PC-3 (cell line): ENCODE measurements at places on chromosomes 4 and X.

DNA sequence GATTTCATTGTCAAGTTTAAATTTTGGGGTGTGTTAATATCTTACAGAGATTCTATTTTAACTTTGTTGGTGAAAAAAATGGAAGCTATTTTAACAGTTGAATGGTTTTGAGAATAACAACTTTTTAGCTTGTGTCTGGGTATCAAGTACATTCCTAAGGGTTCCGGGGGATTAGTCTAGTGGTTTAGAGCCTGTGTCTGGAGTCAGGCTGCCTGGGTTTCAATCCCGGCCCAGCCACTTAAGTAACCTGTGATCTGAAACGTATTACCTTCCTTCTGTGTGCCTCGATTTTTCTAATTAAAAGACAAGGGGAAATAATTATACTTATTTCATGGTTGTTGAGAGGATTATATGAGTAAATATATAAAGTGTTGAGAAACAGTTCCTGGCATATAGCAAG, 288.6 kb upstream of the NR3C2 start:
- DNase-seq = no peak

DNA sequence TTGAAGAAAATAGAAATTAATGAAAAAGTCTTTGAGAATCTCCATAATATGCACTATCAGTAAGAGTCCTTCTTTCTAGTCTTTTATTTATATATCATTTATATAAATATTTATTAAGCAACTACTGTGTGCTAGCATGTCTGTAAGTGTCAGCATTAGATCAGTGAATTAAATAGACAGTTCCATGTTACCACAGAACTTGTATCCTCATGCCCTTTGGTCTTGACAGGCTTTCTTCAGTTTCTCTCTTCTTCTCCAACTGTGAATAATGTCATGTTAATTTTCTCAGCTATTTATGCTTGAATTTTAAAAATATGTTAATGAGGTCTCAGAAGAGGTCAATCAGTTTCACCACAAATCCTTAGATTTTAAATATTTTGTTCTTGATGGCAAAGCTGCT, 389.6 kb upstream of the TRAM1L1 start:
- DNase-seq = no peak

DNA sequence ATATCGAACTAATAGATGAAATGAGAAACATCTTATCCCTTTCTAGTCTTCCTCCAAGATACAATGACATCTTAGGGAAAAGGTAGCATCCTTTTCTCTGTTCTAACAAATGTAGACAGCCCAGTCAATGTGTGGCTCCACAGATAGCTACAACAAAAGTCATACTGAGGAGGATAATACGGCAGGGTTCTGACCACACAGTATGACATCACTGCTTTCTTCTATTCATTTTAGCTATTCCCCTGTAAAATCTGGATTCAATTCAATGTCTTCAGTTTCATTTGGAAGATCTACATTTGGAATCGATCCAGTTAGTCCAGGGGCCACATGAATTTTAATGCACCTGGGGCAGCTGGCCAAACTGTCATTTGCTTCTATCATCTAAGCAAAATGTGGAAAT, 51.4 kb downstream of the ENOX2 start:
- no peak for DNase-seq

DNA sequence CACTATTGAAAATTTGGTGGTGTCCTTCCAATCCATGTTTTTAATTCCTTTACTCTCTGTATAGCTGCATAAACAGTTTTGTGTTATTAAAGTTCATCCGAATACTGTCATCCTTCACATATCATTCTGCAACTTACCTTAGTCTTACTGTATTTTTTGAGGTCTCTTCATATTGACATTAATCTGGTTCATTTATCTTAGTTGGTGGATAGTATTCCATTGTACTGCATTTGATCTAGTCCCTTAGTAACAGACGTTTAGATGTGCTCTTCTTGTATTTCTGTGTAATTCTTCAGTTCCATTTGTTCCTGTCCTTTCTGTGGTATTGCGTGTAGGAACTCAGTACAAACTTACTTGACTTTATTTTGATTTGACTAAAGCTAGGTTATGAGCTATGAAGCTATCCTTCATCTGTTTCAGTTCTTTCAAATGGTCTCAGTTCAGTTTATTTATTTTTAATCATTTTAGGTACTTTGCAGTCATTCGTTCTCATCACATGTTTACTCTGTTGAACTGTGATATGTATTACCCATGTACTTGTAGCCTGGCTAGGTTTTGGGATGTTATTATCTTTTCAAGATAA, 41.3 kb downstream of the RAPGEF2 start:
- no peak for DNase-seq

DNA sequence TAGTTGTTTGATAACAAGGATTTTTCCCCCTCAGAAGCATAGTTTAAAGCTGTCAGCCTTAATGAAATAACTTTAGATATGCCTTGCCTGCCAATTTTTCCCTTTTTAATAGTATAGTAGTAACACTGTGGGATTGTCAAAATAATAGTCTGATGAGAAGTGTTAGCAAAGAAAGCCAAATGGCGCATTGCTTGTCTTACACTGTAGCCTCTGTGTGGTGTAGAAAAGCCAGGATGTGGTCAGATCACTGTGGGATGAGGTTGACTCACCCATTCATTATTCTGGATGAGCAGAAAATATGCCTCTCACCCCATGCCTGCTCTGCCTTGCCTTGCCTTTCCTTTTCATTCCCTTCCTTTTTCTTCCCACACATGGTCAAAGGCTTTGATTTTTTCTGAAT, 257.8 kb upstream of the NRK start:
- DNase-seq = peak; percentile 84

GRCh38 chr4:128718768-128719167, 90.7 kb upstream of the JADE1 start:
- DNase-seq = peak; percentile 5

DNA sequence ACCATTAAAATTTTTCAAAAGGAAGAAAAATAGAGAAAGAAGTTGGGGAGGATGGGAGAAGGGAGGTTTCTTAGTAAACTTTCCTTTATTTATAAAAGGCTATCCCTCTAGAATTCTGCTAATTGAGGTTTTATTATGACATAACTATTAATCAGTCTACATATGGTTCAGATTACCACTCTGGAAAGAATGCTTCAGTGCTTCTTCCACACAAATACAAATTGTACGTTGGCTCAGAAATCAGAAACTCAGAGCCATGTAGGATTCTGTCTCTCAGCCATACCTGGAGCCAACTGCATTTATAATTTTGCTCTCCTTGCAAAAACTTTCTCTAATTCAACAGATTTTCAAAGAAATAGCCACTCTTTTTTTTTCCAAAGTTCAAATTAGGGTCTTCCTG, 37.1 kb downstream of the SRPX start:
- DNase-seq = no peak

- peak; percentile 92 for DNase-seq
Measured at GRCh38 chr4:8534129-8534528, 46.1 kb upstream of the GPR78 start.

DNA sequence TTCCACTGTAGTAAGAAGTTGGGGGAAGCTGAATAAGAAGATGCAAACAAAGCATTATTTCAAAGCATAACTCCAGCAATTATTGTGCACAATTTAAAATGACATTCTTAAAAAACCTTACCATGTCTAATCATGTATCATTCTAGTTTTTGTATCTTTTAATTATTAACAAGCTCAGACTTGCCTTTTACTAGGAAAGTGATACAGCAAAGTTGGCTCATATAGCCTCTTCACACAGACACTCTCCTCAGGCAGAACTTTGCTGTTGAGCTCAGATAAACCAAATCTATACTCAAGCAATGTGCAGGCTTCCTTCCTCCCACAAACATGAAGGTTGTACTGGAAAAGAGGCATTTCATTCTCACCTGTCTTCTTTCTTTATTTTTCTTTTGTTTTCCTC, 358.7 kb upstream of the EMCN start:
- DNase-seq = no peak

GRCh38 chr4:38011511-38012162, 51.4 kb downstream of the PTTG2 start:
- DNase-seq = no peak

DNA sequence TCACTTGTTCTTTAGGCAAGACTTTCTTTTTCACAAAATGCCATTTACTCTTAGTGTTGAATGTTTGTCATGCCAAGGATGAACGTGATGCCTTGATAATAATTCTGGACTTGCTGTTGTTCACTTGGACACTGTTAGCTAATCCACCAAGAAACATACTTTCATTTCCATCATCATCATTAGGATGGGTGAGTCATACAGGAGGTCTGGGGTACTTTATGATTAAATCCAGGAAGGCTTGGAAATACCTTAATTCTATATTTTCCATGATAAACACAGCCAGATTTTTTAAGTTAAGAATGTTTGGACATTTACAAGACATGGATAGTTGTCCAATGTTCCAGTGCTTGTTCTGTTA, 260.7 kb upstream of the GIMD1 start:
- DNase-seq = no peak

GRCh38 chr4:111556851-111557250, 588.4 kb upstream of the FAM241A start:
- peak; percentile 29 for DNase-seq

- DNase-seq = no peak
Measured at GRCh38 chr4:7985891-7986441, 46.3 kb upstream of the AFAP1 start.

DNA sequence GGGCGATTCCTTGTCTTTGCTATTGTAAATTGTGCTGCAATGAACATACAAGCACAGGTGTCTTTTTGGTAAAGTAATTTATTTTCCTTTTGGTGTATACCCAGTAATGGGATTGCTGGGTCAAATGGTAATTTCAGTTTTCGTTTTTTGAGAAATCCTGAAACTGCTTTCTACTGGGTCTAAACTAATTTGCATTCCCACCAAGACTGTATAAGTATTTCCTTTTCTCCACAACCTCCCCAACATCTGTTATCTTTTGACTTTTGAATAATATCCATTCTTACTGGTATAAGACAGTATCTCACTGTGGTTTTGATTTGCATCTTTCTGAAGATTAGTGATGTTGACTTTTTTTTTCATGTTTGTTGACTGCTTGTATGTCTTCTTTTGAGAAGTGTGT, 2506.0 kb downstream of the PCDH7 start:
- no peak for DNase-seq

DNA sequence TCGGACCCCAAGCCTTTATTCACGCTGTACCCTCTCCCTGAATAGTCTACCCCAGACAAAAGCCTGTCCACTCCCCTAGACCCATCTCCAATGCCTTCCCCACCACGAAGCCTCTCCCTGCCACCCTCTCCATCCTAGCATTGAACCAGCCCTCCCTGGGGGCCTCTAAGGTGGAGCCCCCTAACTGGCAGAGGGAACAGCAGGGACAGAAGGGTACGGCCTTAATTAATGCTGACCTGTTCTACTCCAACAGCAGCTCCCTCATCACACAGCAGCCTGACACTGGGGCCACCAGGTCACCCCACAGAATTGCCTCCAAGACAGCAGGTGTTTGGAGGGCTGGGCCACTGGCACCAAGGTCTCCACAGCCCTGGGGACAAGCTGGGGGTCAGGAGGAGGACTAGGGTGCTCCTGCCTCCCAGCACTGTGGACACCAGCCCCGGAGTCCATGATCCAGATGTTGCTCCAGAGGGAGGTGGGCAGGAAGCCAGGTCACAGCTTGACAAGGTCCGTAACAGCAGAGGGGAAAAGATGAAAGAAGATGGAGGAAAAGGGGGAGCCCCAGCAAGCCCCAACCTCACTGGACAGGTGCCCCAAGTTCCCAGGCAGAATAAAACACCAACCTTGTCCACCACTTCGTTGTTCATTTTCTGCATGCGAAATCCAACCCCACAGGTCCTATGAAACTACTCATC, 3.7 kb downstream of the CRMP1 start:
- DNase-seq = no peak

DNA sequence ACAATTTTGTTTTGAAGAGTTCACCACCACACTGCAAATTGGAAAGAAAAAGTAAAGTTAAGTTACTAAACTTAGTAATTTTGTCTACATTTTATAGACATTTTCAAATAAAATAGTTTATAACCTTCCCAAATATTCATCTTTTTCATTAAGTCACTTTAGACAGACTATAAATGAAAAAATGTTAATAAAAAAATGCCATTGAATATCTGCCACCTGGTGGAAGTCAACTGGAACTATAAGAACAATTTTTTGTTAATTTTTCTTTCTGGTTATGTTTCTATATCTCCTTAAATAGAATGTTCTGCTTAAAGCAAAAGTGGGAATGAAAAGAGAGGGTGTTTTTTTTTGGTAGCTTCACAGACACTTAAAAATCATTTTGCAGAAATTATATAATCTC, 534.4 kb upstream of the PCDH10 start:
- DNase-seq = no peak

DNA sequence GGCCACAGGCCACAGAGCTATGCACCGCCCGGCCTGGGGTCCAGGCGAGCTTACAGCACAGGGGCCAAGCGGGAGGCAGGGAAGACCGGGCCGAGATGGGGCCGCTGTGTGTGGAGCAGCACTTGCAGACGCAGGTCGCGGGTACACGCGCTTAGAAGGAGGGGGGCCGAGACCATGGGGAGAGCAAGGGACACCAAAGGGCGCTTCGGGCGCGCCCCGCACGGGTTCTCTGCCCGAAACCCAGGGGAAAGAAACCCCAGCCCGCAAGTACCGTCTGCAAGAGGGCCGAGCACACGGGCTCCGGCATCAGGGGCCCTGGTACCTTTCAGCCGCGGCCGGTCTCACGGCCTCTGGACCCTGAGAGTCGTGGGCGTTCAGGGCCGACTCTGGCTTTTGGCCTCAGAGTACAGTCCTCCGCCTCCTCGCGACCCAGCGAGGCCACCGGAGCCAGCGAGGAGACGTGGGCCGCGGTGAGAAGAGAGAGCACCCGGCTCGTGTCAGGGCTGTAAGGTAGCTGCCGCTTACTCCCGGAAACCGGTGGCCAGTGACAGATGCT, 342 bp downstream of the EOLA2 start:
- no peak for DNase-seq

DNA sequence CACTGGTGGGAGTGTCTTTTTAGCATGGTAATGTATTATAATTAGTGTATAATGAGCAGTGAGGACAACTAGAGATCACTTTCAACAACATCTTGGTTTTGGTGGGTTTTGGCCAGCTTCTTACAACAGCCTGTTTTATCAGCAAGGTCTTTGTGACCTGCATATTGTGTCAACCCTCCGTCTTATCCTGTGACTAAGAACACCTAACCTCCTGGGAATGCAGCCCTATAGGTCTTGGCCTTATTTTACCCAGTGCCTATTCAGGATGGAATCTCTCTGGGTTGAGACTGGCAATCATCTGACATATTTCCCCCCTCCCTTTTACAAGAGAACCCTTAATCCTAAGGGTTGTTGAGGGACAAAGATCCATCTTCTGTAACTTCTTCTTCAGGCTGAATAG, 21.9 kb upstream of the ADH4 start:
- DNase-seq = peak; percentile 8

GRCh38 chr4:54226404-54227255, 2.5 kb upstream of the PDGFRA start:
- DNase-seq = no peak

- peak; percentile 11 for DNase-seq
Measured at GRCh38 chrX:147550217-147550616, 361.5 kb upstream of the FMR1 start.

GRCh38 chr4:139085141-139085540, 69.6 kb downstream of the NOCT start:
- DNase-seq = peak; percentile 19

- DNase-seq = peak; percentile 50
Measured at GRCh38 chrX:133335027-133335426, 80.3 kb downstream of the GPC4 start.
